ENCODE measurements at places on chromosomes 6 and 20.

- DNase-seq: no peak
Observed at GRCh38 chr6:127015858-127016257, 102.6 kb upstream of the RSPO3 start.

GRCh38 chr6:22194188-22194921 is 102.5 kb downstream of the PRL start:
- DNase-seq: no peak

- DNase-seq: peak; percentile 25
Observed at GRCh38 chr6:154815938-154816820, 83.0 kb downstream of the SCAF8 start.

DNA sequence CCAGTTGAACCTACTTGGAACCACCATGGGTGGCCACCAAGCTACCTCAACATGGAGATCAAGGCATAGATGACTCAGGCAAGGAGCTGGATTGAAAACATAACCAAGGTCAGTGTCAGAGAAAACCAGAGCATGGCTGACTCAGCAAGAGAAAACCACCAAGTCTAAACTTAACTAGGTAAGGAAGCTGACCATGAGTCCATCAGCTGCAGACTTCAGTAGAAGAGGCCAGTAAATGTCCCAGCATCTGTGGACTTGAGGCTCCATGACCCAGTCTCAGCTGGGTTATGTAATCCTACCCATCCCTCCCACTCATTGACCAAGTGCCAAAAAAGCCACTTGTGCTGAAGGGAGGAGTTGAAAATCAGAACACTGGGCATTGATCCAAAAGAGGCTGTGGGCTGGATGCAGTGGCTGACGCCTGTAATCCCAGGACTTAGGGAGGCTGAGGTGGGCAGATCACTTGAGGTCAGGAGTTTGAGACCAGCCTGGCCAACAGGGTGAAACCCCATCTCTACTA is 93.7 kb upstream of the CBLN4 start:
- DNase-seq: no peak

- no peak for DNase-seq
Observed at GRCh38 chr6:19332806-19333460, 504.2 kb upstream of the ID4 start.

All from brain microvascular endothelial cell (primary cell).